ENCODE measurements at places on chromosomes 3 and 15.
A peak's percentile ranks its signal among the peaks of the same experiment; 100 is the strongest.

DNA sequence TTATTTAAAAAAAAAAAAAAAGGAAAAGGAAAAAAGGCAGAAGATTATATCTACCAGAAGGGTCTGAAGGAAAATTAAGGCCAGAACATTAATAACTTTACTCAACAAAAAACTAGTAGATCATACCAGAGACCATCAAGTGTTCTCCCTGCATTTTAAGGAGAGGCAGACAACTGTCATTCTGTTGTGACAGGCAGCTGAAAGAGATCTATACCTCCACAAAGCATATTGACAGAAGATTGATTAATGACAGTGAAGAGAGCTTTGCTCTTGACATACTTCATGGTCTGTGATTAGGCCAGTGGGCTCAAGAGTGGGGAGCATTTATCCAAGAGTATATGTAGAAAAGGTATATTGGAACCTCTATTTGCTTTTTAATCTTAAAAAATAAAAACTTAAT is 248.4 kb downstream of the CDIN1 start:
- DNase-seq = no peak

DNA sequence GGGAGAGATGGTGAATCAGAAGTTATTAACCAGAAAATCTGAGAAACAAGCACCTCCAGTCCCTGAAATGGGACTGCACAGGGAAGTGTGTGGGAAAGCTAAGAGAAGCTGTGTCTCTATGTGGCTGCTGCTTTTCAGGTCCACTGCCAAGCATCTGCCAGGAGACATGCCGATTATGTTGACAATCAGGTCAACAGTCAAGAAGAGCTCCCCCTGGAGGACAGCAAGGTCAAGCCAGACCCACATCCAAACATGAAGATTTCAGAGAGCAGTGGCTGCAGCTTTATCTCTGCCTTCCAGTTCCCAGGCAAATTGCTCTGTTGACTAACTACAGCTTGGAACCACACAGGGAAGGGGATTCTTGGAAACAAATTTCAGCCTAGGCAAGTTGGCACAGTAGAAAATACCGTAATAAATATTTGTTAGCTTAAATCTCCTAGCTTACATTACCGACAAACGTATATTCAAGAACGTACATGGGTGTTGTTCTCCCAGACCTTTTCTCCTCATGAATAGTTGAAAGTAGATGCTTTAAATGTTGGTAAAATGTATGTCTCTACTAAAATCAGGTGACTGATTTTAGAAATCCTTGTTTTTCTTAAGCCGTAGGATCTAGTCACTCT is 394.5 kb upstream of the RARB start:
- peak; percentile 66 for DNase-seq

- no peak for DNase-seq
Observed at GRCh38 chr3:96622878-96623277, 191.5 kb upstream of the EPHA6 start.

GRCh38 chr15:96807361-96807760 is 476.9 kb downstream of the NR2F2 start:
- DNase-seq = no peak

GRCh38 chr15:31171731-31172130 is 70.2 kb upstream of the TRPM1 start:
- DNase-seq = no peak

Measured in Calu3 (cell line).